ENCODE measurements at places on chromosomes 11 and 22.

DNA sequence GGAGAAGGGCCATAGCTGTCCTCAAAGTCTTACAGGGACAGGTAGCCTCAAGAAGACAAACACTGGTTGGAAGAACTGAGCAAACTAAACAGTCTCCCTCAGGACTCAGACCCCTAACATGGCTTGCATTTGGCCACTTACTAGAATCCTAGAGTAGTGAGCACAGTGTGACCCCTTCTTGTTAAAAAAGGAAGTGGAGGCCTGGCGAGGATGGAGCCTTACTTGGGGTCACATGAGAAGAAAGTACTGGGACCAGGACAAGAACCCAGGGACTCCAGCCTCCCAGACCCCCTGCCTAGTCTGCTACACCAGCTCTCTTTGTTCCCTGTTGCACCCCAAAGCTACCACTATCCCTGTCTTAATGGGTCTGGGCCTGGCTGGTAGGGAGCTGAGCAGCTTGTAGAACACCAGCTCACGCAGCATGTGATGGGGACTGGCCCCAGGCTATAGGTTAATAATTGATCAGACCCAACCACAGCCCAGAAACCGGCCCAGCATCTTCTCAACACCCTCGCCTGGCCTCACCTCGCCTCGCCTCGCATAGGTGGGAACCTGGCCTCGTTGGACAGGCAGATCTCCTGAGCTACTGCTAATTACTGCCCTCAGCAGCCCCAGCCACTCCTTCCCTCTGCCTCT, 17.6 kb downstream of the DGAT2 start:
- no peak for DNase-seq

DNA sequence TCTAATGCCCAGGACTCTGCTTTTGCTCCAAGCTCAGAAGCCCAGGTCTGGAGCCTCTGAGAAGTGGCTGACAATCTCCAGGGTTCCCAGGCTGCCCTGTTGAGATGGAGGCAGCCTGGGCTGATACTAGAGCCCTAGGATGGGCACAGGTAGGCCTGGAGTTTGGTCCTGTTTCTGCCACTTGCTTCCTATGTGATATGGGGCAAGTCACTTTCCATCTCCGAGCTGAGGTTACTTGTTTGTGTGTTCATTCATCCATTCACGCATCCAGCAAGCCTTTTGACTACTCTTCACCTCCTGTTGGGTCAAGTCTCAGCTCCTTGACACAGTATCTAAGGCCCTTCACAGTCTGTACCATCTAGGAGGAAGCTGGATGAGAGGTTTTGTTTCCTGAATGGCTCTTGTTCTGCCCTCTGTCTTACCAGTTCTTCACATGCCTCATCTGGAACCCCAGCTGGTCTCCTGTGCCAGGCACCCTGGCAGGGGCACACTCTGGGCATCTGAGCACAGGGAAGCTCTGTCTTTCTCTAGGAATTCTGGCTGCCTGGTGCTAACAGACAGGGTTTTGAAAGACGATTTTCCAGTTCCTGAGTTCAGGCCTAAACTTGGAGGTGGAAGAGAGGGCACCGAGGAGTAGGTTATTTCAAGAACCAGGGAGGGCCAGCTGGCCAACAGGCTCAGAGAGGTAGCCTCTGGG, 53.2 kb upstream of the AMPD3 start:
- no peak for DNase-seq

DNA sequence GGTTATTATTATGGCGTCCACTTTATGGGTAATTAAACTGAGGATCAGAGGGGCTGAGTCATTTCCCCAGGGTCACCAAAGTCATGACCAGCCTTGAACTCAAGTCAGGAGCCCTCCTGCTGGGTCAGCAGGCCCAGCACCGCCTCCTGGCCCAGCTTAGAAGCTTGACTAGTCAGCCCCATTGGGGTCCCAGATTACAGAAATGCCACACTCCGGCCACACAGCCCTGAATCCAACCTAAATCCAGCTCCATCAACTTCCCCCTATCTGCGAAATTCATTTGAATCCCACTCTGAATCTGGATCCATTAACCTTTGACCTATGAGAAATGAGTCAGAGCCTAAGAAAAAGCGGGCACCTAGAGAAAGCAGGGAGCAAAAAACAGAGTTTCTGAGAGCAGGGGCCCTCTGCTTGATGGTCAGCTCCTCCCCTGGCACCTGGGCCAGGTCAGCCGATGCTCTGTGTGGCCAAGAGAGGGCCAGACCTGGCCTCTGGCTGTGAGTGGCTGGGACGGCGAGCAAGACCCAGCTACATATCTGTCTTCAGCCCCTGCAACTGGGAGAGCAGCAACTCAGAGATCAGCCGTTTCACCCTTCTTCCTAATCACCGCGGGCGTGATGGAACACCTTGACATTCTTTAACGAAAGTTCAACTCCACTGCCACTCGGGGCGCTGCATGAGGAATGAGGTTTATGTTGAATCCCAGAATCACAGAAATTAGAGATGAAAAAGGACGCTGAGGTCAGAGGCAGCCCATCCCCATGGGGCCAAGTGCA, 196.1 kb downstream of the TRIM29 start:
- DNase-seq: no peak

- DNase-seq: peak; percentile 53
These were observed at the start of gene GRK2 for GRCh38 chr11:67266449-67267187. Gene GRK2, plus strand, starts transcription at chr11:67266473. Its CDS starts 227 bp downstream, at chr11:67266700.

DNA sequence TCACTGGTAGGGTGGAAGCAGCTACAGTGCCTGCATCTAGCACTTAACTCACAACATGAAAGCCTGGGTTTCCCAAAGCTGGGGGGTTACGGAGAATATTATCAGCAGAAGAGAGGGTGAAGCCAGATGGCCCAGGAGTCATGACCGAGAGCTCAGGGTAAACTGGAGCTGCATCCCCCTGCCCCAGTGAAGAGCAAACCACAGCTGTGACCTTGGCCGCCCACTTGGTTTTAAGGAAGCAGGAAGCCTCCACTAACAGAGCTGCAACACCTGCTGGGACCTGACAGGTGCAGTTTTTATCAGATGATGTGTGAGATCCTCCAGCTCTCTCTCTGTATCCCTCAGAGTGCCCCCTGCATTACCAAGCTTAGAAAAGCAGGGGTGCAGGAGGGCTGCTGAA, 20.9 kb downstream of the TCP11L1 start:
- DNase-seq: no peak

DNA sequence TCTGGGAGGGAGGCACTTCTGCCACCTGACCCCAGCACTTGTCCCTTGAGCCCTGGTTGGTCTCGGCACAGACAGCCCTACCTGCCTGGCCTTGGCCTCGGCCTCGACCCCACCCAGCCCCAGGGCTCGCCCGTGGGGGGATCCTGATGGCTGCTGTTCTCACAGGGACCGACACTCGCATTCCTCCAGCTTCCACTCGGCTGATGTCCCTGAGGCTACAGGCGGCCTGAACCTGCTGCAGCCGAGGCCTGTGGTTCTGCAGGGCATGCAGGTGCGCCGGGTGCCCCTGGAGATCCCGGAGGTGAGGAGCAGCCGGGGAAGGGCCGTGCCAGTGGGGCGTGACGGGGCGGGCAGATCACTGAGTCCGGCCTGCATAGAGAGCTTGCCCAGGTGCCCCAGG, 5.1 kb downstream of the PCNX3 start:
- DNase-seq: no peak

All from CD4-positive, alpha-beta T cell treated with Interleukin-17A for 1 hour (primary cell).